BJ (cell line): ENCODE measurements at places on chromosomes 5 and 9. TPM values are rescaled to one million over a fixed set of nuclear protein-coding genes. Genes with fewer than 3 reads are reported as not detected.

DNA sequence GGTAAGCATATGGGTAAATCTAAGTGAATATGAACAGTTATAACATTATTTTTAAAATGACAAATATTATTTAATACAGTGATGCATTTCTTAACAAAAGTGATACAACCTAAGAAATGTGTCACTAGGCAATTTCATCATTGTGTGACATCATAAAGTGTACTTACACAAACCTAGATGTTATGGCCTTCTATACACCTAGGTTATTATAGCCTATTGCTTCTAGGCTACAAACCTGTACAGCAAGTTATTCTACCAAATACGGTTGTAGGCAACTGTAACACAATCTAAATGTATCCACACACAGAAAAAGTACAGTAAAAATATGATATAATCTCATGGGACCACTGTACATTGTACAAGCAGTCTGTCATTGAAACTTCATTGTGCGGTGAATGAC is 48.3 kb downstream of the STRBP start:
- DNase-seq, result no peak

DNA sequence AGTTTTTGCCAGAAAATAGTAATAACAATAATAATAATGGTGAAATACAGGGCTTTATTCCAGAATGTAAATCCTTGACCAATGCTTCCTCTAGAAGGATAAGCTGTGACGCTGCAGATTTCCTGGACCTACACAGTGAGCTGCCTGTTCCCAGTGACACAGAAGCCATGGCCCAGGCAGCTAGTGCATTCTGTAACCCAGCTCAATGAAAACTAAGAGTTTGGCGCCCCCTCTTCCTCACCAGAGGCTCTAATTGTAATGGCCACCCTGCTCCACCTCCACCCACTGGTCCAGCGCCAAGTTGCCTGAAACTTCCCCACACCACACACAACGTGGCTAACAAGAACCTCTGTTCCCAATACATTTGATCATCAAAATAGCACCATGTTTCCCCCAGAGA is 248.1 kb downstream of the CETN3 start:
- DNase-seq, result no peak

DNA sequence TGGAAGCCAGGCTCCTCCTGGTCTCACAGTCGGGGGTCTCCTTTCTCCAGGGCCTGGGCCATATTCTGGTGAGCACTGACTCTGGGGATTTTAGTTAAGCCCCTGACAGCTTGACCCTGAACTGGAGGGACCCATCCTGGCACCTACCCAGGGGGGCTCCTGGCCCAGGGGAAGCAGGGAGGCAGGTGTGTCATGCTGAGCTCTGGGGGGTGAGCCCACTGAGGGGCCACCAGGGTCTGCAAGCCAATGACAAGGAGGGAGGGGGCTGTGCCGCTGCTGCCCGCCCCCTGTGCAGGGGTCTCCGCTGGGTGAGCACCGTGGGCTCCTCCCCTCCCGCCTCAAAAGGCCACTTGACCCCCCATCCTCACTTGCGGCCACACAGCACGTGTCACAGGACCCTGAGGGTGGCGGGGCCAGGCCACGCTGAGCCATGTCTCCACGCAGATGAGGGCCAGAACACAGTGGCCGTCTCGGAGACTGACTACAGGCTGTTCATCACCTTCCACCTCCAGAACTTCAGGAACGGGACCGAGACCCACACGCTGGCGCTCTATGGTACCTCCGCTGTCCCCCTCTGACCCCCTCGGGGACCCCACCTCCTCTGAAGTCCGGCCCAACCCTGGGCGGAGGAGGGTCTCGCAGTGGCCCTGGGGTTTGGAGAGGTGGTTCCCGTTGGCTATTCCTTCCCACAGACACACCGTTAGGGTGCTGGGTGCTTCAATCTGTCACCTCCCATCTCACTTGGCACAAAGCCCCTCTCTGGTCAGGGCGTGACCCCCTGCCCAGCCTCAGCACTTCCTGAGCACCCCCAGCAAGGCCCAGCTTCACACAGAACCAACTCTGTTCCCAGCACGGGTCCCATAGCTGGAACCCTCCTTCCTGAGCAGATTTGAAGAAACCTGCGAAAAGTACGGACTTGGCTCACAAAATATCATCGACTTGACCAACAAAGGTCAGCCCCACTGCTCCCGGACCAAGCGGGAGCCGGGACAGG is 2.0 kb downstream of the LCN9 start:
- DNase-seq, result no peak

GRCh38 chr9:123406691-123407216 is 50.8 kb downstream of the CRB2 start:
- DNase-seq, result no peak

DNA sequence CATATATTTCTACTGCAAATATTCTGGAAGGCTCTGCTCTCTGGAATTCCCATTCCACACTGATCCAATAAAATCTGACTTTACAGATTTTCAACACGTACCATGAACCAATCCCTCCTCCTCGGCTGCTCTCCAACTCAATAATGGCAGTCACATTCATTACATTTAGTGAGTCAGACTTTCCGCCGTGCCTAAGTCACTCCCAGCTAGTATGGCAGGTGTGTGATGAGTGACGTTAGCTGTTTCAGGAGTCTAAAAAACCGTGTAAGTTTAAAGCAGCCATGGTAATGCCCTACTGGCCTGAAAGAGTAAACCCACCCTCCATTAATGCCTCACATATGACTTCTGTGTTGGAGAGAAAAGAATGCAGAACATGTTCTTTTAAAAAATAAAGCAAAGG is 3.3 kb downstream of the FBN2 start:
- DNase-seq, result no peak

DNA sequence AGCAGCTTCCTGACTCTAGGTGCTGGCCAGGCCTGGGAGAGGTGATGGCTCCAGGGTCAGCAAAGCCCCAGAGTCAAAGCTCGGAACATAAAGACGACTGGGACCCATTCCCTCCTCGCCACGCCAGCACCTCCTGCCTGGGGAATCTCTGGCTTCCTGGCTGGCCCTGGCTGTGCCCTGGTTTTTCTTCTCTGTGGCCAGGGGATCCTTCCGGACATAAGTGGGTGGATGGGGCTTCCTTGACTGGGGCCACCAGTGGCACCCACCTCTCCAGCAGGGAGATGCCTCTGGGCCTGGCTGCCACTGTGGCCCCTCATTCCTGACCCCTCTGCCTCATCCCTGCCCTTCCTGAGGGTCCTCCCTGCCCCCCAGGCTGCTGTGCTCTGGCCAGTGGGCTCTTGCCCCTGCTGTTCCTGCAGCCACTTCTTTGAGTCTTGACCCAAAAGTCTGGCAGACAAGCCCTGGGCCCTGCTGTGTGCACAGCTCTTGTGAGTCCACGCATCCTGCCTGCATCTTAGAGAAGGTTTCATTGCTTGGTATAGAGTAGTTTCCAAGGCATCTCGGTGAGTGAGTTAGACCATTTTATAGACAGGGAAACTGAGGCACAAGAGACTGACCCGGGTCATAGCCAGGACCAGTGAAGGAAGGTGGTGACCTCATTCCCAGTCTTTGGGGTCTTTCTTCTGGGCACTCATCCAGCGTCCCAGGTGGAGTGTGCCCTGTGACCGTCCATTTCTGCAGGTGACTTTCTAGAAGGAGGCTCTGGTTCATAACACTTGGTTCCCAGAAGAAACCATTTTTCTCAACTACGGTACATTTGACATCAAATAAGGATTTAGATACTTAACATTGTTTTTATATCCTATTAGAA is 17.3 kb upstream of the LPCAT1 start:
- no peak for DNase-seq

- DNase-seq, result no peak
These were observed 16.1 kb downstream of the ZBTB34 start for GRCh38 chr9:126876531-126876930.

DNA sequence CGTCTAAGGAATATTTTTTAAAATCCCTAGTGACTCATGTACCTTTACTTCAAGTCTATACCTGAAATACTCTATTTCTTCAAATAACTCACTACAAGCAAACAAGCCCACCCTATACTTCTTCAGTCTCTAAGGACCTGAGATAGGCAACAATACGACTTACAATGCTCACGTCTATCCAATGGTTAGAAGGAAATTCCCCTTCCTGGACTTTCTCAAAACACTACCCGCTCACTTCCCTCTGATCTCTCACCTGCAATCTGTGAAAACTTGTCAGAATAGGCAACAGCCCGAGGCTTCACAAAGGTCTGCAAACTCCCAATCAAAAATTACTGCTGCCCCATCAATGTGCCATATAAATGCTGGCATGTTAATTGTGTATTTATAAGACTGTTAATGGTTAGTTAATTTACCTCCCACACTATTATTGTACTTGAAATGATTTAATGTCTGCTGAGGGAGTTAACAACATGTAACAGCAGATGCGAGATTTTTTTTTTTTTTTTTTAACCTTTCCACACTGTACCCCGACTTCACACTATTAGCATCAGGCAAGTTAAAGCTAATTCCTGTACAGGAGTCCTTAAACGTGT is 27.3 kb downstream of the MAPKAP1 start:
- no peak for DNase-seq

DNA sequence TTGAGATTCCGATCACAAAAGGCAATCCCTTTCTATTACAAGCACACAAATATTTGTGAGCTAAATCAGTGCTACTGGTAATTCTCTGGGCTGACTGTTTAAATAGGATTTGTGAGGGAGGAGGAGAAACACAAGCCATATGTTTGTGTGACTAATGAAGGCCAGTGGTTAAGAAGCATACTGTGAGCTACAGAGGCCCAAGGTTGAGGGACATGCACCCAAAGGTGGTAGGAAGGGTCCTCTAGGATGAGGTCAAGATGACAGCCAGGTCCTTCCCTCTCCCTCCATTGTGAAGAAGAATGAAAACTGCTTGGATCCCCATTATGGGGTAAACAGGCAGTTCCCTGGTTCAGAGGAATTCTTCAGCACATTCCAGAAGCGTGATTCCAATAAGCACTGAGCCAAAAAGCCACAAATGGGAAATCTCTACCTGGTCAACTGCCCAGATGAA is 83.9 kb downstream of the SPOCK1 start:
- DNase-seq, result peak; percentile 64

DNA sequence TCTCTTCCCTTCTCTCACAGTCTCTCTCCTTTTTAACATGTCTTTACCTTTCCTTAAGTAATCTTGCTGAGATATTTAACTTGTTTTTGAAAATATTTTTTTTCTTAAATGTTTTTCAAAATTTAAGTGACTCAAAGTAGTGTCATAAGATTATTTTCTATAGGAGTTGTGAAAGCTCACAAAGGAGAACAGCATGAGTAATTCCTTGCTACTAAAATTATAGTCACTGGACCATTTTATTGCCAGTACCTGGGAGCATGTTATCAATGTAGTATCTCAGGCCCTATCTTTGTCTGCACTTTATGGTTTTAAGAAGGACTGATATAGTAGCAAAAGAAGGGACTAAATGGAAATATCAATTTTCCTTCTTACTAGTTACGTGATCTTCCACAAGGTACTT is 181.9 kb downstream of the TMEM232 start:
- no peak for DNase-seq

DNA sequence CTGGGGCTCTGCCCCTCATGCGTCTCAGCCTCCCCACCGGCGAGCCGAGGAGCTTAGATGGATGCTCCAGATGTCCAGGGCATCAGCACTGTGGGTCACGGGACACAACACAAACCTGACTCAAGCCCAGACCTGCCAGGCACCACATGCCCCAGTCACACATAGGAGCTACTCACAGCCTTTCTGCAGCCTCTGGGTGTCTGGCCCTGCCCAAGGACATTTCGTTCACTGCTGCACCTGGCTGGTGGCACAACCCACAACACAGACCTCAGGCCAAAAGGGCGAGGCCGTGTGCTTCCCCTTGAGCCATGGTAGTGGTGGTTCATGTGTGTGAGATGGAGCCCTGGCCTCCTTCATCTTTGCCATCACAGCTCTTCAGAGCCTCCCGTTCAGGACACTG is 89.6 kb upstream of the FCN2 start:
- no peak for DNase-seq

DNA sequence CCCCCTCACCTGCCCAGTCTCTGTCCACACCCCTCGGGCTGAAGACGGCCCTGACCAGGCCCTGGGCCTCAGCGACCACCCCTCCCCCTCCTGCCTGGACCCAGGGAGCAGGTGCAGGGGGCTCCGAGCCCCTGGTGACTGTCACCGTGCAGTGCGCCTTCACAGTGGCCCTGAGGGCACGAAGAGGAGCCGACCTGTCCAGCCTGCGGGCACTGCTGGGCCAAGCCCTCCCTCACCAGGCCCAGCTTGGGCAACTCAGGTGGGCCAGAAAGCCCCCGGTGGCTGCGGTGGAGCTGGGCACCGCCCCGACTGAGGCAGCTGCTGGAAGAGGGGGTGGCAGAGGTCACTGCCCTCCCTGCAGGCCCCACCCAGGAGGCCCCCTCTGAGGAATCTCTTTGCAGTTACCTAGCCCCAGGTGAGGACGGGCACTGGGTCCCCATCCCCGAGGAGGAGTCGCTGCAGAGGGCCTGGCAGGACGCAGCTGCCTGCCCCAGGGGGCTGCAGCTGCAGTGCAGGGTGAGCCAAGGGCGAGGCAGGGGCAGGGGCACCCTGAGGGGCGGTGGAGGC is 7.7 kb downstream of the ENTPD8 start:
- DNase-seq, result no peak

DNA sequence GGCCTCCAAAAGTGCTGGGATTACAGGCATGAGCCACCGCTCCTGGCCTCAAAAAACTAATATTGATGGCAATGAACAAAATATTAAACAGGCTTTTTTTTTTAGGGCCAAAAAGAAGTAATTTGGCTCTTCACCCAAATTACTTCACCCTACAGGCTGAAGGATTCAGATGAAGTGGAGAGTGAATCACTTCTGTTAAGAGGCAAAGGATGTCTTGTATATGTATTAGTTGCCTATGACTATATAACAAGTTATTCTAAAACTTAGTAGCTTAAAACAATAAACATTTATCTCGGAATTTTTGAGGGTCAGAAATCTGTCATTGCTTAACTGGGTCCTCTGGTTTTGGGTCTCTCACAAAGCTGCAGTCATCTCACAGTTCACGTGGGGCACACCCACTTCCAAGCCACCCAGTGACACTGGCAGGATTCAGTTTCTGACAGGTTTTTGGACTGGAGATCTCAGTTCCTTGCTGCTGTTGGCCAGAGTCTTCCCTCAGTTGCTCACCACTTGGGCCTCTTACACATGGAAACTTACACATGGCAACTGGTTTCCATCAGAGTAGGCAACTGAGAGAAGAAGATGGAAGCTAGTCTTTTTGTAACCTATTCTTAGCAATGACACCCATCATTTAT is 66.7 kb downstream of the IQGAP2 start:
- DNase-seq, result no peak

GRCh38 chr5:87831499-87831898 is 418.8 kb upstream of the CCNH start:
- no peak for DNase-seq

GRCh38 chr9:34659592-34660253 is 2.7 kb downstream of the CCL27 start:
- DNase-seq, result no peak

- DNase-seq, result no peak
These were observed 216.5 kb upstream of the DMRT1 start for GRCh38 chr9:624935-625500.

The FABP6 gene
- not detected in 2 replicates for polyA plus RNA-seq

The SLC45A2 gene
- not detected in 2 replicates for polyA plus RNA-seq

The NMUR2 gene
- not detected in 2 replicates for polyA plus RNA-seq

The SPINK13 gene
- not detected in 2 replicates for polyA plus RNA-seq

The PGM5 gene
- polyA plus RNA-seq, result 8.7 and 10.1 TPM in 2 replicates

The ERAP2 gene
- 9.2 and 17.3 TPM in 2 replicates for polyA plus RNA-seq

The OR13C9 gene
- not detected in 2 replicates for polyA plus RNA-seq

The IGFBPL1 gene
- 0.37 and 0.69 TPM in 2 replicates for polyA plus RNA-seq
